ENCODE measurements at places on chromosomes 11 and 22. TPM values are rescaled to one million over a fixed set of nuclear protein-coding genes. Genes with fewer than 3 reads are reported as not detected.

The NXPE1 gene
- not detected for total RNA-seq

The GGTLC2 gene
- total RNA-seq: not detected

The CCDC116 gene
- 3.5 TPM for total RNA-seq

The BCO2 gene
- 13.5 TPM for total RNA-seq

The KRTAP5-10 gene
- total RNA-seq: not detected

DNA sequence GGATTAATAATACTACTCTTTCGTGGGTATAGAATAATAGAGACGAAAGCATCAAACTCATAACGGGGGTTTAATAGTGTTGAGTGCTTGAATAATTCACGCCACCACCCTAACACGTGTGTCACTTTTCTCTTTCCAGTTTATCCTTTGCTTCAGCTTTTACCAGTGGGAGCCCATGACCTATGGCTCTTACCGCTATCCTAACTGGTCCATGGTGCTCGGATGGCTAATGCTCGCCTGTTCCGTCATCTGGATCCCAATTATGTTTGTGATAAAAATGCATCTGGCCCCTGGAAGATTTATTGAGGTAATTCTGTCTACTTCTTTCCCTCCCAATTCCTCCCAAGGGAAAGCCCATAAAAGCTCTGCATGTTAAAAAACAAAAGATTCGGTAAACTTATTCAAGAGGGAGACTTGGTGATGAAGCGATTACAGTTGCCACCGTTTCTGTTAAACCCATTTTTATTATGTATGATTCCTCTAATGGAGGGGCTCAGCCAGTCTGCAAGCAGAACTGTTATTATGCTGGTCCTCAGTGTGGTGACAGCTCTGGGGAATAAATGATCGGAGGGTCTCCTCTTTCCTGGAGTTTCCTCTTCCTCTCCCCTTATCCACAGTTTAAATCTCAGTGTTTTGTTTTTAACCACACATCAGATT, 17.1 kb upstream of the NELL1 start:
- H3K4me1 ChIP-seq: no peaks in the 10 kb centered on the region
- H3K4me3 ChIP-seq: no peak overlapping the region
- no peaks in the 10 kb centered on the region for H3K36me3 ChIP-seq
- no peak overlapping the region for H3K27ac ChIP-seq
- DNase-seq: no peak

GRCh38 chr22:49270595-49271368, 556.9 kb downstream of the BRD1 start:
- no peaks in the 10 kb centered on the region for H3K4me1 ChIP-seq
- no peak overlapping the region for H3K27ac ChIP-seq
- H3K27me3 ChIP-seq: no peaks in the 10 kb centered on the region
- H3K4me3 ChIP-seq: no peak overlapping the region
- H3K36me3 ChIP-seq: no peaks in the 10 kb centered on the region
- no peak for DNase-seq

DNA sequence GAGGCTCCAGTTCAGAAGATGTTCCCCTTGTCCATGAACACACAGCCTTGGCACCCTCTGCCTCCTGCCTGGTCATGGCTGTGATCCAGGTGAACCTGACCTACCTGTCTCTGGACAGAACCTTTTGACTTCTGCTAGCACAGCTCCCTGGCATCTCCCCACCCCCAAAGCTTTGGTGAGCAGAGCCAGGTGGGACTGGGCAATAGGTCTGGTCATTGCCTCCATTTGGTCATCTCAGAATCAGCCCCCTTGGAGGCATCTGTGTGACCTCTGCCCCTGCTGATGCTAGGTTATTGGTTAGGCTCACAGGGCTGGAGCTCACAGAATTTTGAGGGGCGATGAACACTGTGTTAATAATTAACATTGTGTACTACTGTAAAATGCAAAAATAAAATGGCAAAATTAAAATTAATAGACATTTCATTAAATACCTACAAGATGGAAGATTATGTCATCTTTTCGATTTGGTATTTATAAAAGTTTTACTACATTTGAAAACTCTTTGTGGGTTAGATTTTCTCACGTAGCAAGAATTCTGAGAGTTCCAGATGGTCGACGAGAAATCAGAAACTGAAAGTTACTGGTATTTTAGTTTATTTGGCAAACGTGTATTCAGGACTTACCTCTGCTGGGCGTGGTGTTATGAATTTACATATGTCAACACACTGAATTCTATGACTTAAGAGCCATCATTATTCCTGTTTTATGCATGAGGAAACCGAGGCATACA, 8.3 kb upstream of the KIAA0930 start:
- H3K27me3 ChIP-seq: no peaks in the 10 kb centered on the region
- no peak overlapping the region for H3K27ac ChIP-seq
- no peak for DNase-seq
- H3K36me3 ChIP-seq: no peaks in the 10 kb centered on the region

- no peak overlapping the region for H3K27ac ChIP-seq
- no peak for DNase-seq
- no peaks in the 10 kb centered on the region for H3K27me3 ChIP-seq
- no peak overlapping the region for H3K4me3 ChIP-seq
- no peaks in the 10 kb centered on the region for H3K36me3 ChIP-seq
These were observed 429.5 kb upstream of the ANO3 start for GRCh38 chr11:25902476-25902875.

DNA sequence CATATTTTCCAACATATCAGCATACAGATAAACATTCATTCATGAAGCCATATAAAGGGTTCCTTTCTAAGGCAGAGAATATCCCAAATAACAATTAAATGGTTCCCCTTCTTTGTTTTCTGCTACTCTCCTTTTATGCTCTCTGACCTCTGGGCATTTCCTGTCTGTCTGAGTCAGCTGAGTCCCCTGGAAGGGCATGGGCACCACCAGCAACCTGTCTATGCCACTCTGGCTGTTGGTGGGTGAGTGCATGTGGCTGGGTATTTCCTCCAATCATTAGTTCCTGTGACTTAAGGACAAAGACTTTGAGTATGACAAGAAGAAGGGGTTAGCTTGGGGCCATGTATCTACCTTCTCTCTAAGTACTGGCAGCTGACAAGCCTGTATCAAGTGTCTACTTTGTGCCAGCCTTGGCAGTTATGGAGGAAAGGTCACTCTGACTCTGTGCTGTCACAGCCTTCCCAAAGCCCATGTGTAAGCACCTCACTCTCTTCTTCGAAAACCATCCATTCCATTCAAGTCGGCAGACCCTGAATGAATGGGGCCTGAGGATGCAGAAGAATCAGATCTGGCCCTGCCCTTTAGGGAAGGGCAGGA, 86.3 kb upstream of the PHOX2A start:
- no peaks in the 10 kb centered on the region for H3K27me3 ChIP-seq
- H3K4me3 ChIP-seq: no peak overlapping the region
- H3K36me3 ChIP-seq: no peaks in the 10 kb centered on the region
- DNase-seq: no peak

DNA sequence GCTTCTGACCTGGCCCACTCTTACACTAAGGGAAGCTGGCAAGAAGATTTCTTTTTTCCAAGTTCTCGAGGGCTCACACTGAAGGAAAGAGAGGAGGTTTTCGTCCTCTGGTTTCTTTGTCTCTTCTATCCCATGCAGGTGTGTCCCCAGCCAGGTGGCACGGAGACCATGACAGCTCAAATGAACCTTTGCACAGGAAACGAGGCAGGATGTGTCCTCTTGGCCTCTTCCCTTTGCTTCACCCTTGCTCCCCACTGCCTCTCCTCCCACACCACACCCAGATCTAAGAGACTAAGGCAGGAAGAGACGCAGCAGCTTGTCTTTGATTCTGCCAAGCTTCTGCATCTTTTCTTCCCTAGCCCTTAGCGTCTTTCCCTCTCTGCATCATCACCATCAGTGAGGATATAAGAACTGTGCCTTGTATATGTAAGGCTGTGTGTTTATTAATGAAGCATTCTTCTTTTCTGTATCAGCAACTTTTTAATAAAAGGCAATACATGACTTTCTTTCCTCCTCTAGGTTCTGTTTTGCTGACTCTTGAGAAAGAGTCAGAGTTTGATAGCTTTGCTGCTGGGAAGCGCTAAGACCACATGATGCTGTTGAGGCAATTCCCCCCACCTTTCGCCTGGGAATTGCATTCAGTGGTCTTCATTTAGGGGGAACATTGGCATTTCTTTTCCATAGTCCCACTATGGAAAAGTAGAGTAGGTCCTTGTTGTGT, 56.0 kb upstream of the PARVA start:
- peaks cover 7% of the 10 kb centered on the region for H3K4me1 ChIP-seq
- H3K36me3 ChIP-seq: no peaks in the 10 kb centered on the region
- no peak overlapping the region for H3K27ac ChIP-seq
- no peaks in the 10 kb centered on the region for H3K27me3 ChIP-seq
- no peak overlapping the region for H3K4me3 ChIP-seq

DNA sequence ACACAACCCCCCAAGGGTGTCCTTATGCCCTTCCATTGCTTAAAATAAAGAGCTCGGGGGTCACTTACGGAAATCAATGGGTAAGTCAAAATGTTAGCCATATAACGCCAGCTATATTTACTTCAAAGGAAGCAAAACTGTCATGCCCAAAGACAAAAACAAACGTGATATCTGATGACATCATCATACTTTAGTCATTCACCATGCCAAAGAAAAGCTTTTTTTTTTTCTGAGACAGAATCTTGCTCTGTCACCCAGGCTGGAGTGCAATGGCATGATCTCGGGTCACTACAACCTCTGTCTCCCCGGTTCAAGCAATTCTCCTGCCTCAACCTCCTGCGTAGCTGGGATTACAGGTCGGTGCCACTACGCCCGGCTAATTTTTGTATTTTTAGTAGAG, 47.7 kb upstream of the SC5D start:
- no peaks in the 10 kb centered on the region for H3K36me3 ChIP-seq
- no peak for DNase-seq
- H3K4me1 ChIP-seq: no peaks in the 10 kb centered on the region
- H3K4me3 ChIP-seq: no peak overlapping the region
- no peak overlapping the region for H3K27ac ChIP-seq

DNA sequence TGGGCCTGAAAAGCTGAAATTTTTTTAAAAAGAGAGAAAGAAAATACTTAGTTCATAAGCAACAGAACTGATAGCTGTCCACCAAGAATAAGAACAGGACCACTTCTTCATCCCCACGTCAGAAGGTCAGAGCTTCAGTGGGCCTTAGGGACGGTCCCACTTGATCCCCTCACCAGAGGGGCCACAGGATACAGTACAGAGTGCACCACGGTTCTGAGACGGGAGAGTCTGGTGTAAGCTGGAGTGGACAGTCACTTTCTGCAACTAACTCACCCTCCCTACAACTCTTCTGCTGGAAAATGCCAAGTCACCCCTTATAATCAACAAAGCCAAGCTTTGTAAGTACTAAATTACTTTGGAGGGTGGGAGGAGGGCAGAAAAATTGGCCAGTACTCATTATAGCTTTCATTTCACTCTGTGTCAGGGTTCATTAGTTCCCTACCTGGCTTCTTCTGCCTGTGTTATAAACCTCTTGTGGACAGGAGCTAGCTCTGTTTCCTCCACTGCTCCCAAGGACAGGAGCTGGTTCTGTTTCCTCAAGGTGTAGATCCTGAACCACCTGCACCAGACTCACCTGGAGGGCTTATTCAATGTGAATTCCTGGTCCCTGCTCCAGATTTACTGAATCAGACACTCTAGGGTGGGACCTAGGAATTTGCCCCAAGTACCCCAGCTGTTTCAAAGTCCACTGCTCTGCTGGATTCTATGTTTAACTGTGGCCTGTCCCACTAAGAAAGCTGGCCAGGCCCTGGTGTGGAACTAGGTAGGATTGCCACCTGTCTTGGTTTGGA, 39.6 kb downstream of the SCGB1A1 start:
- H3K27ac ChIP-seq: peak overlapping the region; percentile 40
- H3K27me3 ChIP-seq: no peaks in the 10 kb centered on the region
- no peak for DNase-seq

- no peaks in the 10 kb centered on the region for H3K36me3 ChIP-seq
- no peak overlapping the region for H3K4me3 ChIP-seq
- no peaks in the 10 kb centered on the region for H3K27me3 ChIP-seq
- H3K27ac ChIP-seq: no peak overlapping the region
- no peak for DNase-seq
These were observed 31.3 kb downstream of the SHANK3 start for GRCh38 chr22:50703726-50704509.

DNA sequence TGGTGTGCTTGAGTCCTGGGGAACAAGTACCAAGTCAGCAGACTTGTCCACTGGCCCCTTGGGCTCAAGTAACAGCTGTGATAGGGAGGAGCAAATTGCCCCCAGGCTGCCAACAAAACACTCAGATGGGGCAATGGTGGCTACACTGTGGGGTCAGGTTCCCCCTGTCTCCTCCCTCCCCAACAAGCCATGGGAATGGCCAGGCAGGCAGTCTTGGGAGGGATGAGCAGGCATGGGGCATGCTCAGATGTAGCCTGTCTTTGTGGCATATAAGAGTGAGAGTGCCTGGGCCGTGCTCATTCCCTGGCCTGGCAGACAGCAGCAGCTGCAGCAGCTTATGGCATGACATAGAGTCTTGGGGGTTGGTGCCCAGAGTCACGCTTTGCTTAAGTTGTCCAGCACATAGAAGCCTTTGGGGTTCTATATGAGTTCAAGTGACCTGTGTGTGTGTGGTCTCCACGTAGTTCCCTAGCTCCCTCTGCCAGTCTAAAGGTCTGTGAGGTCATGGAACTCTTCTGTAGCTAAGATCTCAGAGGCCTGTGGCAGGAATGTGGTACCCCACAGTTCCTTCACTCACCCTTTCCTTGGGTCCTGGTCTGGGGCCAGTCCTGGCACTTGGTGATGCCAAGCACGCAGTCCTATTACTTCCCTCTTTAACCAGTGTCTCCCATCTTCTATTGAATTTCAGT, 44.7 kb downstream of the BIRC2 start:
- no peaks in the 10 kb centered on the region for H3K27me3 ChIP-seq
- DNase-seq: no peak
- no peak overlapping the region for H3K4me3 ChIP-seq
- no peak overlapping the region for H3K27ac ChIP-seq
- H3K4me1 ChIP-seq: no peaks in the 10 kb centered on the region
- no peaks in the 10 kb centered on the region for H3K36me3 ChIP-seq

- no peak overlapping the region for H3K4me3 ChIP-seq
- peak overlapping the region; percentile 70 for H3K27ac ChIP-seq
- no peaks in the 10 kb centered on the region for H3K27me3 ChIP-seq
- DNase-seq: no peak
- no peaks in the 10 kb centered on the region for H3K4me1 ChIP-seq
- H3K36me3 ChIP-seq: no peaks in the 10 kb centered on the region
These were observed 472.9 kb downstream of the SOX6 start for GRCh38 chr11:15883455-15883920.

DNA sequence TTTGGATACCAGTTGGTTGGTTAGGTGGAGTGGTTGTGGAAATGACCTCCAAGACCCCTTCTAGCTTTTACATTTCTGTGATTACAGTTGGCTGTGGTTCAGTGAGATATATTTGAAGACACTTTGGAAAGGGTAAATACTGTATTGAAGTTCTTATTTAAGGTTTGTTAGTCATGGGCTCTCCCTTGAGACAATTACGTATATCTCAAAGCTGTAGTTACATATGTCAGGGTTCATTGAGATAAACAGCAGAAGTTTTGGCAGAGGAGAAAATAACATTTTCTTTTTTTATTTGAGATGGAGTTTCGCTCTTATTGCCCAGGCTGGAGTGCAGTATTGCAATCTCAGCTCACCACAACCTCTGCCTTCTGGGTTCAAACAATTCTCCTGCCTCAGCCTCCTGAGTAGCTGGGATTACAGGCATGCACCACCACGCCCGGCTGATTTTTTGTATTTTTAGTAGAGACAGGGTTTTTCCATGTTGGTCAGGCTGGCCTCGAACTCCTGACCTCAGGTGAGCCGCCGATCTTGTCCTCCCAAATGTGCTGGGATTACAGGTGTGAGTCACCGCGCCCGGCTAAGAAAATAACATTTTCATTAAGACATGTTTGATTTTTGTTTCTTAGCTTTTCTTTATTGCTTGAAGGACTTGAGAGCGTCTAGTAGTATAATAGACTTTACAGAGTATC, 1.9 kb downstream of the RNF121 start:
- DNase-seq: no peak
- H3K4me1 ChIP-seq: peaks cover 8% of the 10 kb centered on the region
- H3K27me3 ChIP-seq: no peaks in the 10 kb centered on the region
- no peaks in the 10 kb centered on the region for H3K36me3 ChIP-seq
- no peak overlapping the region for H3K27ac ChIP-seq
- no peak overlapping the region for H3K4me3 ChIP-seq

Data from uterus (tissue), 4 donors.